Neural crest cell (in vitro differentiated cells): ENCODE measurements at places on chromosomes 7 and 10. TPM values are rescaled to one million over a fixed set of nuclear protein-coding genes. Genes with fewer than 3 reads are reported as not detected.

DNA sequence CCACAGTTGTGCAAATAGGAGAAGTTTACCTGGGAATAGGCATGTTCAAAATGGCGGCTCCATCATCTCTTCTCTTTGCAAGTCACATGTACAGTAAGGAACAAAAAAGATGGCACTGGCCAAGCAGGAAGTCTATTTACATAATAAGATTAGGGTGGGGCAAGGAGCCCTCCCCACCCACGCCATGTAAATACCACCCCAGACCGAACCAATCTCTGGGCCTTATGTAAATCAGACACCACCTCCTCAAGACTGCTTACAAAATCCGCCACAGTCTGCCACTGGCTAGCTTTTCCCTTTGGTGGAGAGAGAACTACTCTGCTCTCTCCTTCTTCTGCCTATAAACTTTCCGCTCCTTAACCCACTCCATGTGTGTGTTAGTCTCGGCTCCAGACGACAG, 1496.3 kb downstream of the REEP3 start:
- no peaks in the 10 kb centered on the region for H3K27me3 ChIP-seq
- H3K27ac ChIP-seq, result no peak overlapping the region
- no peak overlapping the region for H3K4me3 ChIP-seq

- H3K4me3 ChIP-seq, result peak overlapping the region; percentile 45
- peaks cover 45% of the 10 kb centered on the region for H3K4me1 ChIP-seq
- DNase-seq, result no peak
- peaks cover 20% of the 10 kb centered on the region for H3K36me3 ChIP-seq
- peak overlapping the region; percentile 75 for H3K27ac ChIP-seq
- H3K27me3 ChIP-seq, result no peaks in the 10 kb centered on the region
Observed at GRCh38 chr10:62095181-62096122, 173.2 kb downstream of the RTKN2 start.

GRCh38 chr10:123213192-123213591, 59.0 kb downstream of the BUB3 start:
- H3K27me3 ChIP-seq, result no peaks in the 10 kb centered on the region
- peaks cover 22% of the 10 kb centered on the region for H3K36me3 ChIP-seq
- no peak for DNase-seq
- H3K27ac ChIP-seq, result peak overlapping the region; percentile 30

Gene SAMD9
- total RNA-seq, result 0.21 and 0.30 TPM in 2 replicates

GRCh38 chr10:17409170-17409733, 45.1 kb downstream of the ST8SIA6 start:
- H3K4me3 ChIP-seq, result no peak overlapping the region
- no peak for DNase-seq
- no peak overlapping the region for H3K27ac ChIP-seq
- peaks cover 2% of the 10 kb centered on the region for H3K27me3 ChIP-seq
- H3K36me3 ChIP-seq, result no peaks in the 10 kb centered on the region
- H3K4me1 ChIP-seq, result peaks cover 10% of the 10 kb centered on the region

- H3K4me3 ChIP-seq, result no peak overlapping the region
- H3K36me3 ChIP-seq, result peaks cover 25% of the 10 kb centered on the region
- H3K4me1 ChIP-seq, result peaks cover 10% of the 10 kb centered on the region
Observed at GRCh38 chr7:132785870-132786269, 209.6 kb upstream of the PLXNA4 start.

DNA sequence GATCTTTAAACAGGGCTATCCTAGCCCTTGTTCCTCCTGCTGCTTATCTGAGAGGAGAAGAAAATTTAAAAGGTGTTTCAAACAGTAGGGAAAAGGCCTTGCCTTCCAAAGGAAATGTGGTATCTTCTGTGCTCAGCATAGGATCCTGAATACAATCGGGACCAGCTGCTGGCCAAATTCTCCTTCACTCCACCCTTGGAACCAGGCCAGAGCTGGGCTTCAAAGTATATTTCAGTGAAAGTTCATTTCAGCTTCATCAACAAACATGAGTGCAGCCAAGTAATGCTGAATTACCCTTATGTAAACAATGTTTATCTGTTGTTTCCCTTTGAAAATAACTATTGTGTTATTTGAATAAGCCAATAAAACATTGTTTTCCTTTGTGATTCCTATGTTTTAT, 146.5 kb upstream of the MEOX2 start:
- H3K27me3 ChIP-seq, result no peaks in the 10 kb centered on the region
- DNase-seq, result no peak
- H3K4me1 ChIP-seq, result no peaks in the 10 kb centered on the region
- no peak overlapping the region for H3K27ac ChIP-seq

GRCh38 chr10:124537891-124538290, 76.3 kb downstream of the LHPP start:
- no peak overlapping the region for H3K27ac ChIP-seq
- no peaks in the 10 kb centered on the region for H3K36me3 ChIP-seq
- H3K4me3 ChIP-seq, result no peak overlapping the region
- no peaks in the 10 kb centered on the region for H3K27me3 ChIP-seq
- DNase-seq, result no peak

- H3K4me1 ChIP-seq, result no peaks in the 10 kb centered on the region
- DNase-seq, result no peak
- H3K36me3 ChIP-seq, result no peaks in the 10 kb centered on the region
- peaks cover 2% of the 10 kb centered on the region for H3K27me3 ChIP-seq
Observed at GRCh38 chr10:131282961-131283360, 28.6 kb downstream of the TCERG1L start.

Gene GPR85
- 1.6 and 2.5 TPM in 2 replicates for total RNA-seq

Gene TET1
- 27.7 and 30.0 TPM in 2 replicates for total RNA-seq

GRCh38 chr10:46299286-46299535, 12.4 kb downstream of the ANTXRL start:
- no peak overlapping the region for H3K27ac ChIP-seq
- H3K4me1 ChIP-seq, result no peaks in the 10 kb centered on the region
- H3K36me3 ChIP-seq, result no peaks in the 10 kb centered on the region
- H3K4me3 ChIP-seq, result no peak overlapping the region
- H3K27me3 ChIP-seq, result peaks cover 2% of the 10 kb centered on the region
- DNase-seq, result no peak

Gene APBB1IP
- total RNA-seq, result not detected in 2 replicates

- no peak for DNase-seq
- H3K27me3 ChIP-seq, result peaks cover under 1% of the 10 kb centered on the region
- H3K27ac ChIP-seq, result no peak overlapping the region
- no peaks in the 10 kb centered on the region for H3K4me1 ChIP-seq
- no peak overlapping the region for H3K4me3 ChIP-seq
Observed at GRCh38 chr7:51188987-51189386, 127.6 kb downstream of the COBL start.

- H3K4me1 ChIP-seq, result peaks cover 7% of the 10 kb centered on the region
- H3K36me3 ChIP-seq, result no peaks in the 10 kb centered on the region
- no peak for DNase-seq
- no peak overlapping the region for H3K27ac ChIP-seq
- H3K4me3 ChIP-seq, result no peak overlapping the region
- no peaks in the 10 kb centered on the region for H3K27me3 ChIP-seq
Observed at GRCh38 chr7:36945612-36946400, 221.5 kb upstream of the AOAH start.

Gene PCDH15
- total RNA-seq, result 17.4 and 21.7 TPM in 2 replicates

Gene EN2
- 7.2 and 8.2 TPM in 2 replicates for total RNA-seq

Gene PVRIG
- total RNA-seq, result not detected in 2 replicates

GRCh38 chr7:77444123-77444522, 28.0 kb upstream of the GSAP start:
- no peak for DNase-seq
- peaks cover 14% of the 10 kb centered on the region for H3K4me1 ChIP-seq
- no peaks in the 10 kb centered on the region for H3K36me3 ChIP-seq
- H3K27ac ChIP-seq, result peak overlapping the region; percentile 69
- H3K27me3 ChIP-seq, result no peaks in the 10 kb centered on the region
- no peak overlapping the region for H3K4me3 ChIP-seq

- DNase-seq, result no peak
- peaks cover 28% of the 10 kb centered on the region for H3K4me1 ChIP-seq
- no peak overlapping the region for H3K27ac ChIP-seq
- H3K27me3 ChIP-seq, result no peaks in the 10 kb centered on the region
Observed at GRCh38 chr7:152522571-152523067, 86.8 kb upstream of the KMT2C start.

Gene GJC3
- total RNA-seq, result 0.28 and 0.45 TPM in 2 replicates

Gene SEMA3D
- total RNA-seq, result 22.7 and 26.3 TPM in 2 replicates

GRCh38 chr10:111874576-111874975, 309.0 kb downstream of the GPAM start:
- no peak for DNase-seq
- no peaks in the 10 kb centered on the region for H3K4me1 ChIP-seq
- H3K27ac ChIP-seq, result no peak overlapping the region
- H3K4me3 ChIP-seq, result no peak overlapping the region
- H3K27me3 ChIP-seq, result peaks cover 18% of the 10 kb centered on the region

DNA sequence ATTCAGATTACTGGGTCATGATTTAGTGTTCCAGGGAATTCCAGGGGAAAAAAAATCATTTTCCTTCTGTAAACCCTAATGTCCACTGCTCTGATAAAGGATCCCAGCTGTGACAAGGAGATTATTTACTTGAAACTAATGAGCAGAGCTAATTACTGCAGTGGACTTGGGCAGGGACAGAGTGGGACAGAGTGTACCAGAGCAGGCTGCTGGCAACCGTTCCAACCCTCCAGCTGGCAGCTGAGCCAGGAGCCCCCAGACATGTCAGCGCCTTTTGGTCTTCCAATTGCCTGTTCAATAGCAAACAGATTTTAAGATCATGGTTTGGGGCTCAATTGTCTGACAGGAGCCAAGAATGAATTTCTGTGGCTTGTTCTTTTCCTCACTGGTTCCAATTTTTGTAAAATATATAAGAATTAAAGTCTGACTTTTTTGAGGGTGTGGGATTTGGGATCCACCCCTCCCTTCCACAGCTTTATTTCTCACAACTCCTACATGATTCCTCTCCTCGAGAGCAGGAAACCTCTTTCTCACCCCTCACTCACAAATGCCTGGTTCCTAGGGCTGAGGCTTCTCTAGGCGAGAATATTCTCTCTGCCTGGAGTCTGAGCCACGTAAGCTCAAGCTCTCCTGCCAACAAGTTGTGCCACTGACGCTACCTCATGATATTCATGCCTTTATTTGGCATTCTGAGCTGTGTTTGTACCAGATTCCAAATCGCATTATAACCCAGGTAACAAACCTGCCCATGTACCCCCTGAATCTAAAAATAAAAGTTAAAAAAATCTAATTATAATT, 20.6 kb upstream of the FAM180A start:
- peaks cover 15% of the 10 kb centered on the region for H3K27me3 ChIP-seq
- peaks cover 12% of the 10 kb centered on the region for H3K4me1 ChIP-seq
- no peak overlapping the region for H3K27ac ChIP-seq

Gene NPVF
- total RNA-seq, result not detected in 2 replicates

DNA sequence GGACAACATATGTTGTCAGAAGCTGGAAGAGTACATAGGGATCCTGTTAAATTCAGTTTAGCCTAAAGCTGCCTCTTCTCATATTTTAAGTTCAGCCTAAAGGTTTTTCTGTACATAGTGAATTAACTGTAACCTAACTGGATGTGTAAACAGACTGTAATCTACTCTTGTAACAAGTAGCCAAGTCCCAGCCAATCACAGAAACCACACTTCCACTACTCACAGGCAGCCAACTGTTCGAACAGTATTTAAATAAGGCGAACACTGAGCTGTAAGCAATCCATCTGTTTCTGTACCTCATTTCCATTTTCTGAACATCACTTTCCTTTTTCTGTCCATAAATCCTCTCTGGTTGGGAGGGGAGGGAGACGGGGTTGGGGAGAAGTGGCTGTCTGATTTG, 15.0 kb upstream of the STN1 start:
- DNase-seq, result no peak
- no peaks in the 10 kb centered on the region for H3K36me3 ChIP-seq

- H3K4me1 ChIP-seq, result no peaks in the 10 kb centered on the region
- H3K27ac ChIP-seq, result no peak overlapping the region
- no peak for DNase-seq
- H3K36me3 ChIP-seq, result no peaks in the 10 kb centered on the region
- H3K27me3 ChIP-seq, result no peaks in the 10 kb centered on the region
Observed at GRCh38 chr7:11592699-11593098, 239.3 kb downstream of the THSD7A start.

Gene ELMO1
- total RNA-seq, result 6.8 and 7.4 TPM in 2 replicates

GRCh38 chr7:102395592-102395872, 631 bp upstream of the PRKRIP1 start:
- H3K27ac ChIP-seq, result peak overlapping the region; percentile 100
- peaks cover 19% of the 10 kb centered on the region for H3K4me1 ChIP-seq
- H3K36me3 ChIP-seq, result peaks cover 10% of the 10 kb centered on the region
- DNase-seq, result peak; percentile 9
- H3K27me3 ChIP-seq, result no peaks in the 10 kb centered on the region

- H3K4me3 ChIP-seq, result no peak overlapping the region
- H3K27ac ChIP-seq, result no peak overlapping the region
- DNase-seq, result no peak
- H3K36me3 ChIP-seq, result no peaks in the 10 kb centered on the region
- no peaks in the 10 kb centered on the region for H3K27me3 ChIP-seq
- H3K4me1 ChIP-seq, result no peaks in the 10 kb centered on the region
Observed at GRCh38 chr10:18293536-18294510, 153.6 kb downstream of the CACNB2 start.

Gene MARVELD1
- total RNA-seq, result 52.3 and 52.8 TPM in 2 replicates

- H3K27me3 ChIP-seq, result no peaks in the 10 kb centered on the region
- no peak overlapping the region for H3K27ac ChIP-seq
Observed at GRCh38 chr10:107576746-107577145, 412.2 kb upstream of the SORCS1 start.

DNA sequence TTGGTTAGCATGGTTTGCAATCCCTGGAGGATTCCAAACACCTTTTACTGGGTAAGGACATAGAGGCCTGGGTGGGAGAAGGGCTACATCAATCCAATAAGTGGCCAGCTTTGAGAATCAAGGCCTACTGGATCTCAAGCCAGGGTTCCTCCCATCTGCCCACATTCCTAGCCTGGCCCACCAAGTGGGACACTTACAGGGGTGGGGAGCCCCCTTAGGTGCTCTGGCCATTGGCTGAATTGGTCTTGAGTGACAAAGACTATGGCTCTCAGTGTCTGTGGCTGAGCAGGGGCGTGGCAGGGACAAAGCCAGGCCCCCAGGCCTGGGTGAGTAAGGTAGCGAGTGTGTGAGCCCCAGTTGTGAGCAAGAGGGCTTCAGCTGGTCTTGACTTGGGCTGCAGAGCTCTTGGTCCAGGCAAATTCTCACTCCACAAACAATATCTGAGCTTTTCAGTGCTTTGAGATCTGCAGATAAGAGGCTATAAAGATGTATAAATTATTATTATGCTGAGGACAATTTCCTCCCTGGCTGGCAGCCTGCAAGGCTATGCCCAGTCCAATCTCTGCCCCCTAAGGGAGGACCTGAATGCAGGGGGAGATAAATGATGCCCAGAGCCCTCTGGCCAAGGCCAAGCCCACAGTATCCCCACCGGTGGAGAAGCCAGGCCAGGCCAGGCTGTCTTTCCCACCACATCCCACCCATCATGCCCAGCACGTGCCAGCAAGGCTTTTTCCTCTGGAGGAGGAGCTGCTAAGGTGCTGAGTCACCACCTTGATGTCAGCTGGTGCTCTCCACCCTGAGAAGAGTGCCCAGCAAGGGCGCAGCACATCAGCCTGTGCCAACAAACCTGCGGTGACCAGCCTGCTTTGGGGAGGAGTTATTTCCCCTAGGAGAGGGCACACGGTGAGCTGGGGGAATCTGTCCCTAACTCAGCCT, 80.7 kb upstream of the DUSP5 start:
- no peak overlapping the region for H3K27ac ChIP-seq
- no peaks in the 10 kb centered on the region for H3K27me3 ChIP-seq
- H3K4me3 ChIP-seq, result no peak overlapping the region
- peaks cover 5% of the 10 kb centered on the region for H3K4me1 ChIP-seq
- no peak for DNase-seq

GRCh38 chr7:143002898-143003297, 24.0 kb downstream of the OR9A2 start:
- peaks cover 5% of the 10 kb centered on the region for H3K4me1 ChIP-seq
- no peak overlapping the region for H3K4me3 ChIP-seq
- peaks cover 2% of the 10 kb centered on the region for H3K36me3 ChIP-seq
- no peak for DNase-seq

- peaks cover 38% of the 10 kb centered on the region for H3K4me1 ChIP-seq
- H3K4me3 ChIP-seq, result peak overlapping the region; percentile 54
- H3K36me3 ChIP-seq, result no peaks in the 10 kb centered on the region
- no peaks in the 10 kb centered on the region for H3K27me3 ChIP-seq
- no peak for DNase-seq
Observed at GRCh38 chr10:79438021-79438698, 7.3 kb downstream of the ZCCHC24 start.
